ENCODE measurements at places on chromosomes 6 and 20.

DNA sequence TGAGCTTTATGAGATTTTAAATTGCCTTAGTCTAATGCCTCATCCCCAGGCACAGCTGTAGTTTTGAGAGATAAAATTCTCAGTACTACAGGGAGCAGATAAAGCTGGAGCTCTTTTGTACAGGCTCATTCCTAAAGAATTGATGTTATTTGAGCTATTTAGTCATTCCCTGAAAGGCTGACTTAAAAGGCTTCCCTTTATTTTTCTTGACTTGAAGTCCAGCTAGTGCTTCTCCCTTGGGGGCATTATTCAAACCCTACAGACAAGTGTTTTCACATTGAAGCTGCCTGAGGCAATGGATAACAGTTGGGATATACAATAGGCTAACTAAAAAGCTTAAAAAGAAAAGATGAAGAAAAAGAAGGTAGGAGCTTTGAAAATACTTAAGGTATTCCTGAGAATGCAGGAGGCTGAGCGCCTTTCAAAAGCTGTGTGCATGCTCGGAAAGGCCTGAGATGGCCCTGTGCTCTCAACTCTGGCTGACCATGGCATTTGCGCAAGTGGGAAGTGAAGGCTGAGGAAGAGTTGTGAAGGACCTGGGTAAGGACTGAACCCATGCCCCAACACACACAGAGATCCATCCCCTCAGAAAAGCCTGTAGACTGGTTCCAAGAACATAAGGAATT lies 315.1 kb downstream of the SMOC2 start:
- no peak for DNase-seq

DNA sequence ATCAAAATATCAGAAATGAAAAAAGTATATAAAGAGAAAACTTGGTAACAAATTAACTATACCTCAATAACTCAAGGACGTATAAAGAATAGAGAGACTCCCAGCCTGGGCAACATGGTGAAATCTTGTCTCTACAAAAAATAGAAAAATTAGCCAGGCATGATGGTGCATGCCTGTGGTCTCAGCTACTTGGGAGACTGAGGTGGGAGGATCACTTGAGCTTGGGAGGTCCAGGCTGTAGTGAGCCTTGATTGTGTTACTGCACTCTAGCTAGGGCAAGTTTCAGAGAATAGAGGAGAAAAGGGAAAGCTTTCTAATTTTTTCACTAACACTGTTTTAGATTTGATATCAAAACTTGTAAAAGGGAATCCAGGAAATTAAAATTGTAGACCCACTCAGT lies 295.9 kb downstream of the GJA1 start:
- DNase-seq, result no peak

DNA sequence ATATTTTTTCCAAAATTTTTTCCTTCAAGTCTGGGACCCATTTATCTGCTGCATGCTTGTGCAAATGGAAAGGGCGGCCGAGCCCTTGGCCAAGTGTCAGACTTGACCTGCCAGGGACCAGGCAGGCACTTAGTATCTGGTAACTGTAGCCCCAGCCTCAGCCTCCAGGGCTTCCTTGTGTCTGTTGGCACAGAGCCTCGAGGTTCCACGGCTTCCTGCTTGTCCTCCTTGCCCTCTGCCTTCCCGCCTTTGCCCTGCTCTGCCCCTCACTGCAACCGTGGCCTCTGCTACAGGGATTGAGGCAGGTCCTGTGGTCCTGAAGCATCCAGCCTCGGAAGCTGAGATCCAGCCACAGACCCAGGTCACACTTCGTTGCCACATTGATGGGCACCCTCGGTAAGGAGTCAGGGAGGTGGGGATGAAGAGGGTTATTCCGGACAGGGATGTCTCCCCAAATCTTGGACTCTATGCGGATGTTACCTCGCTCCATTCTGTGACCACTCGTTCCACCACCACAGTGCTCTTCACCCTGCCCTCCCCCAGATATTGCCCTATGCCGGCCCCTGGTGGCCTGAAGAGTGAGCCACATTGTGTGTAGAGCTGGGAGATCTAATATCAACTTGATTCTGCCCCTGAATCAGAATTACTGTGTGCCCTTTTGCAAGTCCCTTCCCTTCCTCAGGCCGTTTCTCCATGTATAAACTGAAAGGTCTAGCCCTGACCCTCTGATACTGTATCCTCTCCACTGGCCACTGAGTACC lies 41.5 kb upstream of the SRF start:
- DNase-seq, result no peak

GRCh38 chr6:108995296-108995695 lies 99.3 kb downstream of the SESN1 start:
- no peak for DNase-seq

GRCh38 chr20:4073852-4074741 lies 58.7 kb upstream of the RNF24 start:
- DNase-seq, result no peak

DNA sequence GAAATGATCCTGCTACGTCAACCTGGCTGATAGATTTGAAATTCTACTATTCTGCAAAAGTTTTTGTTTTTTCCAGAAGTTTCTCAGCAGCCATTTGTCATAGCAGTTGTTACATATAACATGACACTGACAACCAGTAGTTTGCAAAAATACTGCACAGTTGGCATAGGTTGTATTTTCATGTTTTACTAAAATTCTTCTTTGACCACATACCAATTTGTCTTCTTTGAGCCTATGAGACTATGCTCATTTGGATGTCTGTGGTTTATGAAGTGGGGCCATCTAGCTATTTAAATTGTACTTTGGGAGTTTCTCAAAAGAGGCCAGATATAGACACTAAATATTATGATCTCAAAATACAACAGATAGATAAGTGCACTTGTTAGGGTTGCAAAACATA lies 104.9 kb upstream of the PREP start:
- DNase-seq, result no peak

DNA sequence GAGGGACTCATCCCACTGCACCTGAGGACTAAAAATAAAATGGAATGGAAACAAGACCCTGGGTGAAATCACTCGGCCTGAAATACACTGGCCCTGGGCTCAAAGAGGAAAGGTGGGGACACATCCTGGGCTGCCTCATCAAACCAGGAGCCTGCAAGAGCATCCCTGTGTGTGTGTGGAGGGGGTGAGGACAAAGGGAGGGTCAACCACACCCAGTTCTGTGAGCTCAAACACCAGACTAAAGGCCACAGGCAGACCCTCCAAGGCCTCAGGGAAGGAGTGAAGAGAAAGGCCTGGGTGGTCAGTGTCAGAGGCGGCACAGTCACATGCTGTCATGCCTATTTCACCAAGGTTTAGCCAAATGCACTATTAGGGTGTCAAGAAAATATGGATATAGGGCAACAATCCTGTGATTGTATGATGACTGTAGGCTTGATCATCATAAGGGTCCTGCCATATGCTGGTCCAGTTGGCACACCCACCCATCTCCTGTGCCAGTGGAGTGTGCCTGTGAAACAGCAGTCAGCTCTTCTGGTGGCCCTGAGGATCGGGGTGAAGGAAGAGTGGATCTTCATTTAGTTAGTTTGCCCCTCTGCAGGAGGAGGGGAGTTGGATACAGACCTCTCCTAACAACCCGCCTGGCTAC lies 28.9 kb downstream of the SRSF3 start:
- DNase-seq, result no peak

DNA sequence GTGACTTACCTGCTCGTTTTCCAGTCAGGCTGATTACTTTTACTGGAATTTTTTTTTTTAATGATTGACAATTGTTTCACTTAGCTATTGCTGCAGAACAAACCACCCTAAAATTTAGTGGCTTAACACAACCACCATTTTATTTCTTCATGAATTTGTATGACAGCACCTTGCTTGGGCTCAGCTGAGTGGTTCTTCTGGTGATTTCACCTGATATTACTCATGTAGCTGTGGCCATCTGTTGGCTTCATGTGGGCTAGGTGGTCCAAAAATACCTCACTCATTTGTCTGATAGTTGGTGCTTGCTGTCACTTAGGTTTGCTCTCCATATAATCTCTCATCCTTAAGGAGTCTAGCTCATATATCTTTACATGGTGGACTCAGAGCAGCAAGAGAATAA lies 5.3 kb downstream of the ISM1 start:
- DNase-seq, result no peak

GRCh38 chr6:170369403-170369802 lies 62.8 kb downstream of the FAM120B start:
- DNase-seq, result no peak

DNA sequence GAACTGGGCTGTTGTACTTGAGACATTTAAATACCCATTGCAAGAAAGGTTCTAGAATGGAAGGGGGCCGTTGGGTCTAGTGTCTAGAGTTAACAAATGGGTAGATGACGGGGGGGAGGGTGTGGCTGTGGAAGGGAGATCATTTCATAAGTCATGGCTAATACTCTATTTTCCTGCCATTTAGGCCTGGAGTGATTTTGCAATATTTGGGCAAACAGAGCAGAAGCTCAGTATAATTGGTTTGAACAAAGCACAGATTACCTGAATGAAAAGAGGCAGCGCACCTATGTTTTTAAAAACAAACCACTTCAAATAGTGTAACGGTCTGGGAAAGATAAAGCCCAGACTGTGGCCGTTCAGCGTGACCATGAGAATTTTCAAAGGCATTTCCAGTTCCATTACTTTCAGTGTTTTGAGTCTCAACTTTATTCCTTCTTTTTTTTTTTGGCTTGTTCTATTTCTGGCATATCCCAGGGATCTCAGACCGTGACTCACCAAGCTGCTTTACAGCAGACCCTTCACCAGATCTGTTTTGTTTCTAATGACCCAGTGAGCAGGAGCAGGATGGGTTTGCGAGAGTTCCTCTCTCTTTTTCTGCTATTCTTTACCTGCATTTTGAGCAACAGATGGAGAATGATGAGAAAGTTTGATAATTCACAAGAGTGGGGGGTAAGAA lies 73.7 kb downstream of the LYRM2 start:
- no peak for DNase-seq

All from AG04449 (cell line).